Activated CD4-positive, alpha-beta T cell treated with anti-CD3 and anti-CD28 coated beads, Interleukin-2, amount 10 ng/mL, durations not matched to agents 24 days and 14 days (primary cell): ENCODE measurements at places on chromosomes 3 and 15. TPM values are rescaled to one million over a fixed set of nuclear protein-coding genes. Genes with fewer than 3 reads are reported as not detected.
A peak's percentile ranks its signal among the peaks of the same experiment; 100 is the strongest.

DNA sequence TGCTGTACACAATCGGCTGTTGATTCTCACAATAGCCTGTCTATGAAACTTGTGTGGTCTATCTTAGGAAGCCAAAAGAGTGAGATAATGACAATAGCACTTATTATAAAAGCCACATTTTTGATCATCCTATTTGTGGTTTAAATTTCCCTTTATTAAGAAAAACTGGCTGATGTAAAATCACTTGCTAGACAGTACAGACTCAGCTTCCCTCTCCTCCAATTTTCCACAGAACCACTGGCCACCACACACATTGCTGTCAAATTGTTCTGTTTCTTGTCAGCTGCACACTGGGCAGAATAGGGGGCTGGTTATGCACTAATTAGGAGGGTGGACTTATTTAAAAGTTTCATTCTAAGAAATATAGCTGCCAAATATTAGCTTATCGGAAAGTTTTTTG is 425.9 kb downstream of the EPHA3 start:
- H3K4me1 ChIP-seq: no peaks in the 10 kb centered on the region
- no peak overlapping the region for H3K4me3 ChIP-seq
- no peak for DNase-seq
- H3K27ac ChIP-seq: no peak overlapping the region

GRCh38 chr3:196654006-196654734 is 14.7 kb downstream of the NRROS start:
- peaks cover 26% of the 10 kb centered on the region for H3K4me1 ChIP-seq
- H3K36me3 ChIP-seq: peaks cover 48% of the 10 kb centered on the region
- H3K4me3 ChIP-seq: no peak overlapping the region
- no peak for DNase-seq

- no peak overlapping the region for H3K4me3 ChIP-seq
- no peaks in the 10 kb centered on the region for H3K4me1 ChIP-seq
- no peak overlapping the region for H3K27ac ChIP-seq
- no peaks in the 10 kb centered on the region for H3K27me3 ChIP-seq
- no peak for DNase-seq
Observed at GRCh38 chr3:126128504-126129397, 44.8 kb upstream of the SLC41A3 start.

GRCh38 chr3:95710684-95711083 is 1103.7 kb upstream of the EPHA6 start:
- H3K36me3 ChIP-seq: no peaks in the 10 kb centered on the region
- DNase-seq: no peak
- H3K4me3 ChIP-seq: no peak overlapping the region
- no peak overlapping the region for H3K27ac ChIP-seq
- no peaks in the 10 kb centered on the region for H3K27me3 ChIP-seq
- peaks cover 2% of the 10 kb centered on the region for H3K4me1 ChIP-seq

GRCh38 chr3:196477678-196478077 is 25.9 kb downstream of the RNF168 start:
- H3K36me3 ChIP-seq: peaks cover 50% of the 10 kb centered on the region
- H3K27me3 ChIP-seq: no peaks in the 10 kb centered on the region
- H3K27ac ChIP-seq: no peak overlapping the region
- H3K4me1 ChIP-seq: no peaks in the 10 kb centered on the region
- H3K4me3 ChIP-seq: no peak overlapping the region
- no peak for DNase-seq

SLC12A1 gene
- not detected in 2 replicates for total RNA-seq

GRCh38 chr3:187370051-187370450 is 1.9 kb downstream of the RTP4 start:
- DNase-seq: no peak
- peaks cover 52% of the 10 kb centered on the region for H3K36me3 ChIP-seq
- peak overlapping the region; percentile 54 for H3K27ac ChIP-seq
- peaks cover 37% of the 10 kb centered on the region for H3K4me1 ChIP-seq

- H3K4me1 ChIP-seq: no peaks in the 10 kb centered on the region
- H3K4me3 ChIP-seq: no peak overlapping the region
- no peaks in the 10 kb centered on the region for H3K36me3 ChIP-seq
- DNase-seq: no peak
- no peaks in the 10 kb centered on the region for H3K27me3 ChIP-seq
Observed at GRCh38 chr3:148911592-148911991, 46.5 kb downstream of the CPA3 start.

COX17 gene
- 61.0 and 70.0 TPM in 2 replicates for total RNA-seq

DNA sequence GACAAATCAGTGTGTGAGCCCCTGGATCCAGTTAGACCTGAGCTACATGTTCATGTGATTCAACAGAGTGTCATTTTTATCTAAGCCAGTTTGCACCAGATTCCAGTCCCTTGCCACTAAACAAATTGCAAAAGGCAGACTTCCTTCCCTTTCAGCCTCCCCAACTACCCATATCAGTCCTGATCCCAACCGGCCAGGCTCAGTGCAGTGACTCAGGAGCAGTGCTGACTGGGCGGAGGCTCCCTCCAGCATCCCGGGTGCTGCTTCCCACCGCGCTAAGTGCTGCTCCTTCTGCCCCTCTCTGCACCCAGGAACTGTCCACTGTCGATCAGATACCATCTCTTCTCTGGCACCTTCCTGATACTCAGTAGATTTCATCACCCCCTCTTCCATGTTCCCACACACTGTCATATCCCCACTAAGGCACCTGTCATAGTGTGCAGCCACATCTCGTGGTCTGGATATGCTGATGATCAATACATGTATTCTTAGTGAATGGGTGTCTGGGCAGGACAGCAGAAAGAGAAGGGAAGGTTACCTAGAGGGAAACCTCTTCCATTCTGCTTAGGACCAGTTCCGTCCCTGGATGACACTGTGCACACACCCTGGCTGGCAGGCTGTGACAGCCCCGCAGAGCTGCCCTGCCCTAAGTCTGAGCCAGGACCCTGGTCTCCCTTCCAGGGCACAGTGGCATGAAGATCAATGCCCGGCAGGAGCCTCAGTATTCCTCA is 108.8 kb upstream of the RAD18 start:
- DNase-seq: no peak
- no peaks in the 10 kb centered on the region for H3K36me3 ChIP-seq
- peaks cover 1% of the 10 kb centered on the region for H3K27me3 ChIP-seq
- no peak overlapping the region for H3K4me3 ChIP-seq
- no peak overlapping the region for H3K27ac ChIP-seq

GOLGA8G gene
- not detected in 2 replicates for total RNA-seq

- peaks cover 2% of the 10 kb centered on the region for H3K36me3 ChIP-seq
- DNase-seq: no peak
- H3K27ac ChIP-seq: no peak overlapping the region
- no peaks in the 10 kb centered on the region for H3K27me3 ChIP-seq
Observed at GRCh38 chr15:75655931-75656330, 8.2 kb downstream of the SNX33 start.

SLC2A2 gene
- total RNA-seq: not detected in 2 replicates

DNA sequence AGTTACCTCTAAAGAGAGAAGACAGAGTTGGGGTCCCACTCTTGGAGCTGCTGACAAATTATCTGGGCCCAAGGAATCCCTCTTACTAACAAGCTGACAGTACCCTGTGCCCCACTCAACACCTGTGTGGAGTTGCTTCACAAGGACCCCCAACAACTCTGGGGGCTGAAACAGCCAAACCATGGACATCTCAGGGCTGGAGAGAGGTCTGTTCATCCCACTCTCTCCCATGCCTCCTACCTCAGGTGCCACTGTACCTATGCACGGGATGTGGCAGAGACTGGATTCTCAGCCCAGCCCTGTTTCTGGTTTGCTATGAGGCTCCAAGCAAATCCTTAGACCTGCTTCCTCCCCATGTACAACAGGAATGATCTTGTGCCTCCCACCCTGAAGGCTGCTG is 101.7 kb downstream of the ETFA start:
- no peaks in the 10 kb centered on the region for H3K27me3 ChIP-seq
- H3K36me3 ChIP-seq: peaks cover 18% of the 10 kb centered on the region
- no peak for DNase-seq
- peaks cover 10% of the 10 kb centered on the region for H3K4me1 ChIP-seq

DNA sequence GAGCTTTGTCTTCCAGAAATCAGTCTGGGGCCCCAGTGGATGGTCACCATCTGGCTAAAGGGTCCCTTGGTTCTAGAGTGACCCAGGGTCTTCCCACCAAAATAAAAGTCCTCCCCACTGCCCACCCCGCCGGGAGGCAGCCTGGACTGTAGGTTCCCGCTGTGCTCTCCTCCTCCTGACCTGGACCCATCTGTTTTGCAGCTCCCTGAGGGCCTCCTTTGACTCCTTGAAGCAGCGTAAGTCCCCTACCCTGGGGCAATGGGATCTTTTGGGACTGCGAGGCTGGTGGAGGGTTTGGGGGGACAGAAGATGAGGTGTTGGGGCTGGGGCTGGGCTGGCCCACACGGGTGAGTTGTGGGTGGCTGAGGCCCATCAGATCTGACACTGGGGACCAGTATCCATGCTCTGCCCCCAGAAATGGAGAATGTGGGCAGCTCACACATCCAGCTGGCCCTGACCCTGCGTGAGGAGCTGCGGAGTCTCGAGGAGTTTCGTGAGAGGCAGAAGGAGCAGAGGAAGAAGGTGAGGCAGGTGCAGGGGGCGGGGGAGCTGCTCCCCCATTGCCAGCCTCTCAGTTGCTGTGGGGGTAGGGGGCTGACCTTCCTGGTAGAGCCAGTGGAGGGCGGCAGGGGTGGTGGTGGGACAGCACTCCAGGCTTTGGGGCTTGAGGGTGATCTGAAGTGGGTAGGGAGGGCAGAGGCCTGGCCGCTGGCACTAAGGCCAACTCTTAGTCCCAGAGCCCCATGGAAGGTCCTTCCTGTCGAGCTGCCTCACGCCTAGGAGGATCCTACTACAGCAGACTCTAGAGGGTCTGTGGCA is 30.4 kb downstream of the PSTPIP1 start:
- H3K27me3 ChIP-seq: no peaks in the 10 kb centered on the region
- no peak overlapping the region for H3K4me3 ChIP-seq
- no peak for DNase-seq
- H3K36me3 ChIP-seq: peaks cover 63% of the 10 kb centered on the region
- H3K4me1 ChIP-seq: peaks cover 44% of the 10 kb centered on the region

GRCh38 chr15:92158426-92158825 is 235.3 kb upstream of the ST8SIA2 start:
- H3K36me3 ChIP-seq: peaks cover 5% of the 10 kb centered on the region
- no peak overlapping the region for H3K4me3 ChIP-seq
- H3K27me3 ChIP-seq: no peaks in the 10 kb centered on the region
- peak; percentile 67 for DNase-seq

GRCh38 chr3:192933779-192934460 is 16.3 kb upstream of the MB21D2 start:
- H3K4me3 ChIP-seq: no peak overlapping the region
- peaks cover 2% of the 10 kb centered on the region for H3K27me3 ChIP-seq
- H3K27ac ChIP-seq: peak overlapping the region; percentile 82
- H3K36me3 ChIP-seq: peaks cover 2% of the 10 kb centered on the region
- no peak for DNase-seq
